Hypothalamus (tissue), 51 donors: ENCODE measurements at places on chromosomes 2 and 18.

DNA sequence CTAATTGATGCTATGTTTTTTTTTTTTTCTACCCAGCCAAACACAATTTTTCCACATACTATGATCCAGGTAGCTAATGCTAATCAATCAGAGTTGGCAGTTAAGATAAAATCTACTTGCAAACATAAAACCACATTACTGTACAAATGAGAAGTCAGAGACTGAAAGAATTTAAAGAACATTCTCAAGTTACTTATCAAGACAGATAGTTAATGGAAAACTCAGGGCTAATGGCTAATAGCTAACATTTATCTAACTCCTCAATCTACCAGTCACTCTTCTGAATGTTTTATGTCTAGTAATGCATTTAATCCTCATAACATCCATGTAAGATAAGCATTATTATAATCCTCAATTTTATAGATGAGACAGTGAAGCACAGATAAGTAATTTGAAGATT is 537.6 kb upstream of the SETBP1 start:
- no peak for DNase-seq

GRCh38 chr2:133789743-133790142 is 221.5 kb upstream of the NCKAP5 start:
- no peak for DNase-seq

GRCh38 chr2:85253890-85254289 is 73.9 kb downstream of the TGOLN2 start:
- no peak for DNase-seq

- DNase-seq = no peak
These were observed 18.8 kb downstream of the GMCL1 start for GRCh38 chr2:69848186-69848790.

GRCh38 chr2:225337183-225337582 is 62.3 kb upstream of the NYAP2 start:
- DNase-seq = no peak

DNA sequence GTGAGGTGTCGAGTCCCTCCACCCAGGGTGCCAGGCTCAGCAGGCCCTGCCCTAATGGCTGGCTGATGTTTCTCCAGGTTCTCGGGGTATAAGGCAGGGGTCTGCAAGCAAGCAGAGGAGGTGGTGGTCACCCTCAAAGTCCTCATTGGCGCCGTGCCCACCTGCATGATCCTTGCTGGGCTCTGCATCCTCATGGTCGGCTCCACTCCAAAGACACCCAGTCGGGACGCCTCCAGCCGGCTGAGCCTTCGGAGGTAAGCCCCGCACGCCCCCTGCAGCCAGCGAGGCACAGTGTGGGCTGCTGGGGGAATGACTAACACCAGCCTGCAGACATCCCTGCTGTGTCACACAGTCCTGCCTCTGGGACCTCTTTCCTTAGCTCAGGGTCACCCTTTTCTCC is 14.1 kb downstream of the MFSD2B start:
- DNase-seq = no peak
